AG08396 (cell line): ENCODE measurements at places on chromosomes 2 and 18.

- DNase-seq, result no peak
These were observed 150.8 kb downstream of the AQP4 start for GRCh38 chr18:26714739-26715138.

- no peak for DNase-seq
These were observed 88.8 kb downstream of the C1QL2 start for GRCh38 chr2:119069781-119070180.

DNA sequence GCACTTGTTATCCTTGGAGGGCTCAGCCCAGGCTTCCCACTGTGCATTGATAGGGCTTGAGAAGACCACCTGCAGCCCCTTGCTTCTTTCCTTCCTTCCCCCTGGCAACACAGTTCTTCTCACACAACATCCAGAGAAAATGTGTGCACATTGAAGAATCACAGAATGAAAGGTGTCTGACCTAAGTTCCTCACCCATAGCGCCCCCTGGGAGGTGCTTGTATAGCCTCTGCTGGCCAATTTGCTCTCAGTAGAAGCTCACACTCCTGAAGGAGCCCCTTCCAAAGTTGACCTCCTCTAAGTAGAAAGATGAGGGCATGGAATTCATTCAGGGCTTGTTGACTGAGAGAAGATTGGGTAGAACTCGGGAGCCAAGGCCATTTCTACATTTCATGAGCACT, 758.4 kb upstream of the KLHL29 start:
- no peak for DNase-seq

- no peak for DNase-seq
These were observed 362.2 kb upstream of the NXPH2 start for GRCh38 chr2:139142252-139142880.

GRCh38 chr2:219003267-219003634, 10.0 kb upstream of the CRYBA2 start:
- no peak for DNase-seq

GRCh38 chr2:103789381-103790095, 1027.7 kb downstream of the TMEM182 start:
- no peak for DNase-seq

DNA sequence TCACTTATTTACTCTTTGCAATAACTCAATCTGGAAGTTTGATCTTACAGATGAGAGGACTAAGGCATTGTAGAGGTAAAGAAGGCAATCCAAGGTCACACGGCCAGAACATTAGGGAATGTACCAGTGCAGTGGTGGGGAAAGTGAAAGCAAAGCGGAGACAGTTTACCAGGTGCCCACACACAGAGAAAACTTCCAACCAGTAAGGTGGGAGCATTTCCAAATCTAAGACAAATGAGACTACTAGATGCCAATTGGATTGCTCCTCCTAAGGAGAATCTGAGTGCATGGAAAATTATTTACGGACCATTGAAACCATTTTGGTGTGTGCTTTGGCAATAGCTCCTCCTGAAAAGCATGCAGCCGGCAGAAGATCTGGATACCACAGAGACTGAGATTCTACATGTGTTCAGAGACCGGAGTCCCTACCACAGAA, 34.9 kb downstream of the SLC20A1 start:
- DNase-seq, result no peak

DNA sequence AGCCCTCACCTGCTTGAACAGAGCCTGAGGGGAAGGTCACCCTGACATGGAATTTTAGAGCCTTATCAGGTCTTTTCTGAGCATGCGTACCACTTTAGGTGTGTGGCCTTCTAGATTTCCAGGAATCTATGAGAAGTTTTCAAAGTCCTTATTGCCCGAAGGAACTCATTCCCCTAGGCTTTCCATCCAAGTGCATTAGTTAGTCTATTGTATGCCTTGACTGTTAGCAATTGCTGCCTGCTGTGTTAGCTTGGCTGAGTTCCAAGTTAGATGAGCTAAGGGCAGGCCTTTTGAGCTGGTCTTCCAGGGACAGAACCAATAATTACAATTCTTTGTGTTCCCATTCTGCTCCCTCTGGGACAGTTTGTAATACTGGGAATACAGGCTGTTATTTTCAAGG, 30.8 kb upstream of the PUM2 start:
- no peak for DNase-seq

DNA sequence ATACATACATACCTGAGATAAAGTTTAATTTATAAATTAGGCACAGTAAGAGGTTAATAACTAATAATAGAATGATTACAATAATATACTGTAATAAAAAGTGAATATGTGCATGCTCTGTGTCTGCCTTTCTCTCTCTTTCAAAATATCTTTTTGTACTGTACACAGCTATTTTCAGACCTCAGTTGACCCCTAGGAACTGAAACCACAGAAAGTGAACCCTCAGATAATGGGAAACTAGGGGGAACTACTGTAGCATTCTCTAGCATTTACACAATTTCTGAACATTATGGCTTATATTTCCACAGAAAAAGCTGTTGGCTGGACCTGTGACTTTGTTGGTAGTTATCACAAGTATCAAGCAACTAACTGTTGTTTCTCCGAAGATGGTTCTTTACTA, 25.9 kb downstream of the WDR75 start:
- no peak for DNase-seq

DNA sequence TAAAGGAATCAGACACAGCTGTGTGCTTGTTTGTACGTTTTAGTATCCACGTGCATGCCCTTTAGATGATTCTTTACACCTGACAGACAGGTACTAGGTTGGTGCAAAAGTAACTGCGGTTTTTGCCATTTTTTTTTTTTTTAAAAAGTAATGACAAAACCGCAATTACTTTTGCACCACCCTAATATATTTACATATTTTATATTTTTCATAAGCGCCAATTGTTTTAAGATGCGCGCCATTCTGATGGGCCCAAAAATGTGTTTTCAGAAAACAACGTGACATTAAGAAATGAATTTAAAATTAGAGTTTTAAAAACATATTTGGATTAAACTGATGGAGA, 972 bp upstream of the COBLL1 start:
- no peak for DNase-seq

DNA sequence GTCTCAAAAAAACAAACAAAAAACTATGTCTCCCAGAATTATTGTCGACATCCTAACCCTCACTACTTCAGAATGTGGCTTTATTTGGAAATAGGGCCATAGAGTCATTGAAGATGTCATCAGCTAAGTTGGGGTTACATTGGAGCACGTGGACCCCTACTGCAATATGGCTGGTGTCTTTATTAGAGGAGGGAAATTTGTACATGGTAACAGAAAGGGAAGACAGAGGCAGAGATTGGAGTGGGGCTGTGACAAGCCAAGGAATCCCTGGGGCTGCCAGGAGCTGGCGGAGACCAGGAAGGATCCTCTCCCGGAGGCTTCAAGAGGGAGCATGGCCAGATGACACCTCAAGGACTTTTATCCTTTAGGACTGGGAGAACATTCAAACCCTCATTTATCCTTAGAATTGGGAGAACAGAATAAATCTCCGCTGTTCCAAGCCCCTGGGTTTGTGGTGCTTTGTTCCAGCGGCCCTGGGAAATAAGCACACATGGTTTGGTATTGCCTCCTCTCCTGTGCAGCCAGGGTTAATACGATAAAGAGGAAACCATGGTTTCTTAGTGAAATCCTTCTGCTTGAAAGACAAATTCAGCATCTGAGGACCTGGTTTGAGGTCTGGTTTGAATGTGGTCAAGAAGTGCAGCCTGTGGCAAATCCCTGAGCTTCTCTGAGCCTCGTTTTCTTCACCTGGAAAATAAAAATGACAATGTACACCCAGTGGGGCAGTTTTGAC, 184.7 kb downstream of the MYCN start:
- no peak for DNase-seq

- peak; percentile 46 for DNase-seq
These were observed 1.1 kb upstream of the TACR1 start for GRCh38 chr2:75200140-75201096.

- DNase-seq, result no peak
These were observed 33.7 kb upstream of the KYNU start for GRCh38 chr2:142843731-142844130.

GRCh38 chr2:42557306-42557705, 11.1 kb upstream of the MTA3 start:
- no peak for DNase-seq

GRCh38 chr18:13316063-13316462, 97.5 kb downstream of the LDLRAD4 start:
- DNase-seq, result no peak

GRCh38 chr2:44879269-44880124, 62.0 kb upstream of the SIX3 start:
- DNase-seq, result no peak
